Brain pericyte (primary cell): ENCODE measurements at places on chromosomes 16 and 17.
A peak's percentile ranks its signal among the peaks of the same experiment; 100 is the strongest.

DNA sequence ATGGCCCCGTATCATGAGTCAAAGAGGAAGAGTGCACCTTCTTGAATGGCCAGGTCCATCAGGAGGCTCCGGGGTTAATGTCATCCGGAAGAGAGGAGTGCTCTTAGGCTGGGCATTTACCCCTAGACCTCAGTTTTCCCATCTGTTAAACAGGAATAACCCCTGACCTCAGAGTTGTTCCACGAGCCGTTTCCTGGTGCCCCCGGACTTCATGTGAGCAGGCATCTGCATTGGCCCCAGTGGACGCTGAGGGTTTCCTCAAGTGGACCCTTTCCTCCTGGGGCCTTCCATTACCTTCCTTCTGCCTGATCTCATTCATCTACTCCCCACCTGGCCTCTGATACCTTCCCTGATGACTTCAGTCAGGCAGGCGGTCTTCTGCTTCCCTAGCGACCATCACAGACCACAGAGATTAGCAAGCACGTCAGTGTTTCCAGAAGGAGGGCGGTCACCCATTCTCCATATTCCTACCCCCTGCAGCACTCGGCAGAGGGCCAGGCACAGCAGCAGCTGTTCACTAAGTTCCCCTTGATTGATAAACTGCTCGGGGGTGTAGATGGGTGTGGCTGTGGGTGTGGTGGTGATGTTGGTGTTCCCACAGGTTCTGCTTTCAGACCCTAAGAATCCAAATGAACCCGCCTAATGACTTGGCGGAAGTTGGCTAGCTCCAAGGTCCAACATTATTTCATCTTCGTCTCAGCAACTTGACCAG lies 346.6 kb upstream of the TNRC6C start:
- DNase-seq, result no peak

DNA sequence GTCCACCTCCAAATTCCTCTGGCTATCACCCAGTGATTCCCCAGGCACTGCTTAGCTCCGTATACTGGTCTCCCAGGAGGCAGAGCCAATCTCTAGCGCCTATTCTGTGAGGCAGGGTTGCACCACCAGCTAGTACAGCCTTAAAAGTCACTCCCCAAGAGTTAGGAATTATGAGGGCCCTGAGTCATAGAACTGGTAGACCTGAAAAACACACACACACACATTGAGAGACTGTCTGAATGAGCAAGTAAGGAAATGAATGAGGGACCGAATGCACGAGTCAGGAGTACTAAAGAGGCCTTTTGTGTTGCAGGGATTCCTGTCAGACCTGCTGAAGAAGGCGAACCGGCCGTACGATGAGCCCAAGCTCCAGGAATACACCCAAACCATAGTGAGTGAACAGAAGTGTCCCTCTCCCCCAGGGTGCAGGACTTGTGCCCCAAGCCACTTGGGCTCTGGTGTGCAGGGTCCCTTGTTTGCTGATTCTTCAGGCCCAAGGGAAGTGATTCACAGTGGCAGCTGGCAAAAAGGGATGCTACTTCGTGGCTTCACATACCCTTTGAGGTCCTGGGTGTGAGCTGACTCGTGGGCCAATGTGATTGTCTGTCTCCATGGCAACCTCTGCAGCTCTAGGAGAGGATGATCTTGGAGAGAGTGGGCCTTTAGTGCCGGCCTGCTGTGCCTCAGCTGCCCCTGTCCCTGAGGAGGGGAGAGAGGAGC lies 24.7 kb downstream of the CALB2 start:
- DNase-seq, result no peak

GRCh38 chr17:3944485-3945388 lies 19.5 kb downstream of the ATP2A3 start:
- no peak for DNase-seq

- DNase-seq, result peak; percentile 78
These were observed 23.2 kb downstream of the MAP3K14 start for GRCh38 chr17:45293413-45294211.

- no peak for DNase-seq
These were observed 14.4 kb downstream of the SNN start for GRCh38 chr16:11682655-11683096.

- no peak for DNase-seq
These were observed 6.0 kb downstream of the TEKT5 start for GRCh38 chr16:10688726-10689125.

GRCh38 chr16:12752159-12752558 lies 51.5 kb downstream of the CPPED1 start:
- DNase-seq, result no peak

DNA sequence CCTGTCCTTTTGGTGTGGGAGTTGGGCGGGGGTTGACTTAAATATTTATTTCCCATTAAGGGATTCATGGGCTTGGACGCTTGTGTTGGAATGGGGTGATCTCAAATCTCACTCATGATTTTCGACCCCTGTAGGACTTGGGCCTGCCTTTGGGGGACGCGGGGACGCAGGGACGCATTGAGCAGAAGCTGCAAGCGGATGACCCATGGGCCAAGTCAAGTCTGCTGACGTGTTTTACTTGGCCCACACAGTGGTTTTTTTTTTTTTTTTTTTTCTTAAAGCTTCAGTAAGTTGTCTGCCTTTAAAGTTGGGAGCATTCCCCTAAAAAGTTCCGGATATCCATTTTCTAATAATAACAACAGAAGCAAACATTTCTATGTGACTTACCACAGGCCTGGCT lies 28.9 kb downstream of the CMIP start:
- DNase-seq, result no peak

DNA sequence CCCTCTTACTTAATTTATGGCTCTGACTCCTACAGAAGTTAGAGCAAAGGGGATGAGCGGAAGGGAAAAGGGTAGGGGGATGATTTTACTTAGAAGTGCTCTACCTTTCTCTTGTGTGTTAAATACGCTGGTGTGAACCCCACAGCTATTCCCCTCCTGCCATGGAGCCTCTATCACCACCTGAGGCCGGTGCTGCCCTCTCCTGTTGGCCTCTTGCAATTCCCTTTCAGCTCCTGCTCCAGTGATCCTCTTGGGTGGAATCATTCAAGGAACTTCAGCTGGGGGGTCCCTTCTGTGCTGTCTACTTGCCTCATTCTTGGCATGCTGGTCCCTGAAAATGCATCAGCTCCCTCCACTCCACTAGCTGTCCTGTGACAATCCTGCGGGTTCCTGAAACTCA lies 41.8 kb upstream of the CDH8 start:
- no peak for DNase-seq

DNA sequence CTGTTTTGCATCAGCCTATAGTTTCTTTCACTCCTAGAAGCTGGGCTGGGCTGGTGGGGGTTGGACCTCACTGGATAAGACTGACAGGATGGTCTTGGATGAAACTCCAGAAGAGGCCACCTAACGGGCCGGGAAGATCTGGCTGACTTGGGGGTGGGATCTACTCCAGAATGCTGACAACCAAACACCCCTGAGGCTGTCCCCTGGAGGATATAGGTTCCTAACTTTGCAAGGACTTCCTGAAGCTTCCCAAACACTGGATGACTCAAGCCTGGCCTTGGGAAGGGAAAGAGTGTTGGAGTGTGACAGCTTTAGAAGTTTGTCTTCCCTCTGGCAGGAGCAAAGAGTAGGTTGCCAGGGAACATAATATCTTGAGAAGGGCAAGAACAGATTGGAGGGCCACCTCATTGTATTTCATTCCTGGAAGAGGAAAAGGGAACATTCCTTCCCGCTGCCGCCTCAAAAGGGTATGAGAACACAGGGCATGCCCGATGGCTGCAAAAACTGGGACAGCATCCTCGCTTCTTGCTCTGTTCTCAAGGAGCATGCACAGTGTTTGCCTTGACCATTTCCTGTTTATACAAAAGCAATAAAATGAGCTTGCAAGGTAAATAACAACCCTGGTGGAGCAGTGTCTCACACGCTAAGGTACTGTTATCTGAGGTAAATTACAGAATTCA lies 6.8 kb upstream of the CYB5B start:
- DNase-seq, result no peak

DNA sequence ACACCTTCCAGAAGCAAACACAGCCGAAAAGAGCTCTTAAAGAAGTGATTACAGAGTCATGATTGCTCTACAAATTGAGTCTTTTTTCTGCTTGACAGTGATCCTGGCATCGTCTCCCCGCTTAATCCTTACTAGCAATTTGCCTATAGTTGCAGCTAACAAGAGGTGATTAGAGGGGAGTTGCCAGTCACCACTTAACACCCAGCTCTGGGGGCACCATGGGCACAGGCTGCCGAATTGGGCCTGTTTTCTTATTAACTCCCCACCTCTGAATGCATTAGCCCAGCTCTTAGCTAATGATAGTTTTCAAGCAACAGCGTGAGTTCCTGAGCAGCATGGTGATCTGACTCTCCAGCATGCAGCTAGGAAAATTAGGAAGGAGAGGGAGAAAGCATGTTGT lies 93.5 kb downstream of the RBFOX1 start:
- no peak for DNase-seq

DNA sequence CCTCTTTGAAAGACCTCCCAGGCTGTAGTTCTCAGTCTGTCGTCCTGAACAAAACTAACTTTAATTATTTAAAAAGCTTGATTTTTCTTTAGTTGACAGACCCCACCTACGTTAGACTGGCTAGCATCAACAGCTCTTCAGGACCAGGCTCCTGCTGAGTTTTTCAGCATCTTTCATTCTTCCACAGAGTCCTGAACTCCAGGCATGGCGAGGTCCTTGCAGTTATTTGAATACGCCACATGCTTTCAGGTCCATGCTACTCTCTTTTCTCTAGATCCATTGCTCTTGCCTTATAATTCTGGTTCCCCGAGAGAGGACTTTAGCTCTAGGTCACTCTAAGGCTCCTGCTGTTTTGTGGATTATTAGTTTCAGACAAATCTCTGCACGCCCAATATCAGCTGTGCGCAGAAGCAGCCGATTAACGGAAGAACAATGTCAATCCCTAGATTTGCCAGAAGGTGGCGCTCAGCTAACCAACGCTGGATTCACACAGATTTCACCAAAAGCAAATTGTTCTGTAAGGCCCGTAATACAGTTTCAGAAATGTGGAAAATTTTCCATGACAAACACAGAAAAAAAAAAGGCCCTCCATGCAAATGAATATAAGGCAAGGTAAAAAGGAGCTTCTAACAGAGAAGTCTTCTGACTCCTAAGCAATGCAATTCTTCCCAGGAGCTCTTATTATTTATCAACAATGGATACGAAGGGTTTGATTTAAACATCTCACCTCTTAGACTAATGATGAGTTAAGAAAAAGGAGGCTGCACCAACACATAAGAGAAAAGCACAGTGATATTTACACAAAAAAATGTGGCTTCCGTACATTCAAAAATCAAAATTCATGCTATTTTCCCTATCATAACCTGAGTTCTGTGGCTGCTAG lies 33.5 kb upstream of the BCO1 start:
- DNase-seq, result peak; percentile 36

DNA sequence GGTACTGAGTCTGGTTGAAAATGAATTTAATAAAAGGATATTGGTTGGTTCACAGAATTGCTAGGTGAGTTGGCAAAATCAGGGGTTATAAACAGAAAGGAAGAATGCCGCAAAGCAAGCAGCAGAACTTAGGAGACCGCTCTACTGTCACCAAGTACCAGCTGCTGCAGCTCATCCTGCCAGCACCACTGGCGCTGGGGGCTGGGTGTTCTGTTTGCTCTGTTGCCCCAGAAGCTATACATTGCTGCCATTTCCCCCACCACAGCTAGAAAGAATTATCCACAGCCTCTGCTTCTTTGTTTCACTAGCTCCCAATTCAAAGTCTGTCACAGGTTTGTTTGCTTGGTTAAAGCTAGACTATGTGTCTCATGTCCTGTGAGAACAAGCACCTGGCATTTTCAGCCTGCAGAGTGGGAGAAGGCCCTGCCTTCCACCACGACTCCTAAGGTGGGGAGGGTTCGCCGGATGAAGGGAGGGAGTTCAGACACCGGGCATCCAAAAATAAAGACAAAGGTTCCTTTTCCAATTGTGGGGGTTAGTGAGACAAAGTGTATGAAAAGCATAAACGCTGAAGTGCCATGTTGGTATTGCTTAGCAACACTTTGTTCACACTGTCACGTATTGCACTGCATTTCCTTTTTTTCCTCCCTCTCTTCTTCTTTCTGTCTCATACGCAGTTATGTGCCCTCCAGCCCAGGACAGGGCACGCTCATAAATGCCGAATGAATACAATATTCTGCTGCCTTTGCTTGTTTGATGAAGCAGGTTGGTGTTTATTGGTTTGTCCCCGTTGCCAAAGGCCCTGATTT lies 9.6 kb upstream of the CPD start:
- DNase-seq, result no peak

- no peak for DNase-seq
These were observed 102.8 kb upstream of the SMIM36 start for GRCh38 chr17:55614061-55614460.

GRCh38 chr16:21260870-21261791 lies 17.0 kb downstream of the CRYM start:
- DNase-seq, result no peak

DNA sequence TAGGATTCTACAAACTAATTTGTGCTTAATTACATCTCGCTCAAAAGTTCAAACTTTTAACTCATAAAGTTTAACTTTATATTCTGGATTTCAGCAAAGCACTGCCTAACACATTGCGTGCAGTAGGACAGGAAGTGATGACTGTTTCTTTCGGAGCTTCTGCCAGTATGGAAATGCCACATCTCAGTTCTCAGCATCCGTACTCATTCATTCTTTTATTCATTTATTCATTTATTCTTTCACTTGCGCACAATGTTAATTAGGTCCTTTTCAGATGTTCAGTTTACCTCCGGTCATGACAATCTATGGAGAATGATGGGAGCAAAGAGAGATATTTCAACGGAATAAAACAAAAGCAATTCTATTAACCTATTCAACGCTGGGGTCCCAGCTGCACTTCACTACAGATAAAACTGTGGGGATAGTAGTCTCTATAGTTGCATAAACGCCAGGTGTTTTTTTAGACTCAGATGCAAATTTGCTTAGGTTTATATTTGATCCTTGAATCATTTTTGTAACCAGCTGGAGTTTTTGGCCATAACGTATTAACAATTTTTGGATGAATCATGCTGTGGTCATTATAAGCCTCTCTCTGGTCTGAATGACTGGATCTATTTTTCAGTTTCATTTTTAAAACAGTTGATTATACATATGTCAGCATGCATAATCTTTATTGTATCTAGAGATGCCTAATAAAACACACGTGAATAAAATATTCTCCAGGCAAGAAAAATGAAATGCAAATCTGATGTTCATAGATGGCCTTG lies 143.9 kb downstream of the KCNJ2 start:
- no peak for DNase-seq

DNA sequence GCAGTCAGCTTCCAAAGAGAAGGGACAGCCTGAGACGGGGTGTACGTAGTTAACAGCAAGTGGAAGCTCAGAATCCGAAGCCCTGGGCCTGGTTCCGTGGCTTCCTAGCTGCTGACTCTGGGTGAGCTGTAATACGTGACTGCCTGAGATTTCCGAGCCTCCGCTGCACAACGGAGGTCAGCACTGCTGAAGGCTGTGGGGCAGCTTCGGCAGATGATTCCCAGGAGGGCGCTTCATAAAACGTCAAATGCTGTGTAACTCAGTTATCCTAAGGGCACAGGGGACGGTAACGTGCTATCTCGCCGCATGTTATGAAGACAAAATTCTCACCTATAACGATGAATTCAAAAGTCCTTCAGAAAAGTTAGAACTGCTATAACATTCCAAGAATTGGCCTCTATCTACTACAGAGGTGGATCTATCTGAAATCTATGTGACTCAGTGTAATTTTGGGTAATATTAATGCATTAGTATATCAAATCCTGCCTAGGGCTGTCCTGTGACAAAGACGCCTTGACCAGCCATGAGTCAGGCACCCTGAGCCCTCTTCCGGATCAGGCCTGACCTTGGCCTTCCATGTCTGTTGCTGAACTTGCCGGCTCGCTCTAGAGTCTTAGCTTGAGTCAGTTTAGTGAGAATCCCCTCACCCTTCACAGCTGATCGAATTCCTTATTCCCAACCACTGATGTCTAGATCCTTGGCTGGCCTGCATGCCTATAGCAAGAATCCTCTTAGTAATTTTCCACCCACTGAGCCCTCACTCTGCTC lies 43.5 kb downstream of the MARF1 start:
- DNase-seq, result no peak
